Cardiac ventricle fibroblast (primary cell): ENCODE measurements at places on chromosomes 13 and 19. TPM values are rescaled to one million over a fixed set of nuclear protein-coding genes. Genes with fewer than 3 reads are reported as not detected.

The PLVAP gene
- 0.20 and 0.31 TPM in 2 replicates for total RNA-seq

The KLK15 gene
- not detected in 2 replicates for total RNA-seq

The SRRM5 gene
- 0.06 TPM in 1 of 2 replicates, not detected in the other for total RNA-seq

The N4BP2L1 gene
- 5.4 and 6.9 TPM in 2 replicates for total RNA-seq

The ZNF90 gene
- total RNA-seq, result 0.15 and 0.44 TPM in 2 replicates

The FFAR2 gene
- total RNA-seq, result not detected in 2 replicates

The OR7C1 gene
- not detected in 2 replicates for total RNA-seq

The ZNF667 gene
- 6.2 and 8.8 TPM in 2 replicates for total RNA-seq

The CRX gene
- not detected in 2 replicates for total RNA-seq

The BST2 gene
- total RNA-seq, result 13.6 and 13.7 TPM in 2 replicates

The SERP2 gene
- total RNA-seq, result 2.7 and 3.4 TPM in 2 replicates

The IRGC gene
- total RNA-seq, result not detected in 2 replicates

The CEACAM7 gene
- not detected in 2 replicates for total RNA-seq

The SOX1 gene
- total RNA-seq, result not detected in 2 replicates

The CDX2 gene
- total RNA-seq, result not detected in 2 replicates

The WASF3 gene
- 14.4 and 17.8 TPM in 2 replicates for total RNA-seq

The KLF5 gene
- 1.2 and 2.1 TPM in 2 replicates for total RNA-seq
